ENCODE measurements at places on chromosomes 11 and 22.
A peak's percentile ranks its signal among the peaks of the same experiment; 100 is the strongest.

- DNase-seq, result no peak
These were observed 69.2 kb downstream of the SYT13 start for GRCh38 chr11:45216901-45217300.

DNA sequence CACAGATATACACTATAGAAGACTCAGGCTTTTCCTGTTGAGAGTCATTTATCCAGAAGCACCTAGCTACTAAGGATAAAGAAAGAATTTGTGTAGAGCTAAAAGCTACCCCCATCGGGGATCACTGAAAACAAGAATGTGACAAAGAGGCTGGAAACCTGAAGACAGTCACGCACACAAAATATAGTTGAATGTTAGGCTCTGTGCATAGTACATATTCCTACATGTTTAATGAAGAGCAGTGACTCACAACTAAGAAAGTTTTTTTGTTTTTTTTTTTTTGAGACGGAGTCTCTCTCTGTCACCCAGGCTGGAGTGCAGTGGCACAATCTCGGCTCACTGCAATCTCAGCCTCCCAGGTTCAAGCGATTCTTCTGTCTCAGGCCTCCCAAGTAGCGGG, 8.4 kb downstream of the OR10V1 start:
- DNase-seq, result no peak

- DNase-seq, result no peak
These were observed at the start of gene GAB2 for GRCh38 chr11:78417175-78417887. Gene GAB2 (minus strand): TSS chr11:78417820. CDS start chr11:78417720, 100 bp downstream.

- DNase-seq, result no peak
These were observed 21.3 kb upstream of the TSKU start for GRCh38 chr11:76761718-76762355.

DNA sequence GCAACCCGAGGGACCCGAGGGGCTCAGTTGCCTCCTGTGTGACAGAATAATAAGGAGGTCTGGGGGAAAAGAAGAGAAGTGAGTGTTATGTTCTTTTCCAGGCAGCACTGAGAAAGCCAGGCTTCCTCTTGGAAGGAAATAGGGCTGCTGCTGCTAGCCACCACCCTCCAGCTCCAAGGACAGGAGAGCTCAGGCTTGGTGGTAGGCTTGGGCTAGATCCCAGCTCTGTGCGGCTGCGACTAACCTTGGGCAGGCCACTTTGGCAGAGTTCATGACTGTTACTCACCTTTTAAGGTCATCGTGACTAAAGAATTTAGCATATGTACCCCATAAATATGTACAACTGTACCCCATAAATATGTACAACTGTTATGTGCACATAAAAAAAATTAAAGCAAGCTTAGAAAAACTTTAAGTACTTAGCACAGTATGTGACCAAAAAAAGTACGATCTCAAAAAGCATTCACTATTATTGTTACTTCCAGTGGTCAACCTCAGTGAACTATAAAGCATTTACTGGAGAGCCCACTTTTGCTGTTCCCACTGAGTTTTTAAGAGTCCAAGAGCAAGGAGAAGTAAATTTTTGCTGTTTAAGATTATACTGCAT, 124.7 kb upstream of the POU2AF2 start:
- DNase-seq, result no peak

DNA sequence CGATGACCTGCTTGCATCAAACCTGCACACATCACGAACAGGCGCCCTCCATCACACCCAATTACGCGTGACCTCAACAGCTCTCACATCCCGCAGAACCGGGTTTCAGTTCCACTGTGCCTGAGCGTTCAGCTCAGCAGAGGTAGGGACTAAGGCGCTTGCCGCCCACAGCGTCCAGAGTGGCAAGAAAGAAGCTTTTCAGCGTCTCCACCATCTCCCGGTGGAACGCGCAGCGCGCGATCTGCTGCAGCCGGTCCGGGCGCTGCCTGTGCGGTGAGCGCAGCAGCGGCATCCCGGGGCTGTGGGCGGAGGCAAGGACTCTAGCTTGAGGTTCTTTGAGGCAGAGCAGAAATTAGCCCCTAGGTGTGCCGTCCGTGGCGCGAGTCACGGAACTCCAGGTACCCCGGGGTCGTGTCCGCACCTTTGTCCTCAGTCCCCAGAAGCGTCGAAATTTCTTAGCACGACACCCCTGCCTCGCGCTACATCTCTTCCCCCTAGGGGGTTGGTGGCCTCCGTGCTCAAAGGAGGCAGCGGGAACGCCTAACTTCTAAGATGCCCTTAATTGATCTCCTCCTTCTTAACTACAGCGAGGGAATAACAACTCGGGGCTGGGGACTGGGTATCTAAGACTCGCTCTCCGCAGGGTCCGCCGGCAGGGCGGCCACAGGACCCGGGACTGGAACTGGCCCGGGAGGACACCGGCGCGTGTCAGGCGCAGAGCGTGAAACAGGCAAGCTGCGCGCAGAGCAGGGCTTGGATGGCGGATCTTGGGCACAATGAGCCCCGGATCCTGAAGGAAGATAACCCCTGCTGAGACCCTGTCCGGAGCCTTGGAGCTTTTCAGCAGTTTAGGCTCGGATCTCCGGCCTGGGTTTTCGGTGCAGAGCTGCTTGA, 1.7 kb upstream of the CALCA start:
- peak; percentile 58 for DNase-seq

DNA sequence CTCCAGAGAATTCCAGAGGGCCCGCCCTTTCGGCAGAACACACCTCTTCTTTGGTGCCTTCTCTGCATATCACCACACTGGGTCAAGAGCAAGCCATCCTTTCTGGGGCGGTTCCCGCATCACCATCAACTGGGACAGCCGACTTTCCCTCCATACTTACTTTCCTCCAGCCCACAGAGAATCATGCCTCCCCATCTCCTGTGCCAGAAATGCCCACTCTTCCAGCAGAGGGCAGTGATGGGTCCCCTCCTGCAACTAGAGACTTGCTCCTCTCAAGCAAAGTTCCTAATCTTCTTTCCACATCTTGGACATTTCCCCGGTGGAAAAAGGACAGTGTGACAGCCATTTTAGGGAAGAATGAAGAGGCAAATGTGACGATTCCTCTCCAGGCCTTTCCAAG, 157.7 kb downstream of the C11orf91 start:
- DNase-seq, result peak; percentile 48

DNA sequence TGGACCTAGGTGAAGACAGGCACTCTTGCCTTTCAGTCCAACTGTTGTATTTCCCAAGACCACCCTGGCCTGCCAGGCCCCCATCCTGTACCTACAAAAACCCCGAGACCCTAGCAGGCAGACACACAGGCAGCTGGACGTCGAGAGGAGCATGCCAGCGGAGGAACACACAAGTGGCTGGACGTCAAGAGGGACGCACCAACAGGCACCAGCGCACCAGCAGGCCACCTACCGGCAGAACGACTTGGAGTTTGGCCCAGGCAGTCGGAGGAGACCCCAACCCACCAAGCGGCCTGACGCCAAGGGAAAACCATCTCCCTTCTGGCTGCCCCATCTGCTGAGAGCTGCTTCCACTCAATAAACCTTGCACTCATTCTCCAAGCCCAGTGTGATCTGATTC, 1883.4 kb upstream of the RAG2 start:
- DNase-seq, result no peak
